ENCODE measurements at places on chromosomes 2 and 18.

DNA sequence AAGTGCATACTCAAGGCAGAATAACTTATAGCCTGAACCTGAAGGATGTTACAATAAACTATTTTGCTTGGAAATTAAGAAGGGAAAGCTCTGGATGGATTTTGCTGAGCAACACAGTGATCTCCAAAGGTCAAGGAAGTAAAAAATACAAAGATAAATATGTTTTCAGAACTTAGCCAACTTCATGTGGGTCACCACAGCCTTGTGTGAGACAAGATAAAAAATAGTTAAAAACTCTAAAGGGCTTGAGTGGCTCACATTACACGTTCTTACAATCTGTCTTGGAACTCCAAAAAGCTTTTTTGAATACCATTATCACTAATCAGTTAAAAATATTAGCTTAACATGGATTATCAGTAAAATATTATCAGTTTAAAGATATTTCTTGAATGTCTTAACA is 28.9 kb upstream of the MTX2 start:
- DNase-seq = no peak

- no peak for DNase-seq
Measured at GRCh38 chr2:225120186-225120585, 77.9 kb upstream of the DOCK10 start.

- no peak for DNase-seq
Measured at GRCh38 chr2:174333372-174334277, 1.1 kb upstream of the SP9 start.

DNA sequence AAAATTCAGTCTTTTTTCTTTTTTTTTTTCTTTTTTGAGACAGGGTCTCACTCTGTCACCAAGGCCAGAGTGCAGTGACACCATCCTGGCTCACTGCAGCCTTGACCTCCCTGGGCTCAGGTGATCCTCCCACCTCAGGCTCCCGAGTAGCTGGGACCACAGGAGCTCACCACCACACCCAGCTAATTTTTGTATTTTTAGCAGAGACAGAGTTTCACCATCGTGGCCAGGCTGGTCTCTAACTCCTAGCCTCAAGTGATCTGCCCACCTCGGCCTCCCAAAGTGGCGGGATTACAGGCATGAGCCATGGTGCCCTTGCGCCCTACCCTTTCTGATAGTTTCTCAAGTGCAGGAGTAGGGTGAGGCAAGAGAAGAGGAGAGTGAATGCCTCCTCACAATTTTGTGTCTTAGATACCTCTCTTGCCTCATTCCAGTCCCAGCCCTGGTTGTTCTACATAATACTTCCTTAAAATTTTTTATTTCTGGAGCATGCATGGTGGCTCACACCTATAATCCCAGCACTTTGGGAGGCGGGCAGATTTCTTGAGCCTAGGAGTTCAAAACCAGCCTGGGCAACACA is 68.2 kb upstream of the CAB39 start:
- no peak for DNase-seq

DNA sequence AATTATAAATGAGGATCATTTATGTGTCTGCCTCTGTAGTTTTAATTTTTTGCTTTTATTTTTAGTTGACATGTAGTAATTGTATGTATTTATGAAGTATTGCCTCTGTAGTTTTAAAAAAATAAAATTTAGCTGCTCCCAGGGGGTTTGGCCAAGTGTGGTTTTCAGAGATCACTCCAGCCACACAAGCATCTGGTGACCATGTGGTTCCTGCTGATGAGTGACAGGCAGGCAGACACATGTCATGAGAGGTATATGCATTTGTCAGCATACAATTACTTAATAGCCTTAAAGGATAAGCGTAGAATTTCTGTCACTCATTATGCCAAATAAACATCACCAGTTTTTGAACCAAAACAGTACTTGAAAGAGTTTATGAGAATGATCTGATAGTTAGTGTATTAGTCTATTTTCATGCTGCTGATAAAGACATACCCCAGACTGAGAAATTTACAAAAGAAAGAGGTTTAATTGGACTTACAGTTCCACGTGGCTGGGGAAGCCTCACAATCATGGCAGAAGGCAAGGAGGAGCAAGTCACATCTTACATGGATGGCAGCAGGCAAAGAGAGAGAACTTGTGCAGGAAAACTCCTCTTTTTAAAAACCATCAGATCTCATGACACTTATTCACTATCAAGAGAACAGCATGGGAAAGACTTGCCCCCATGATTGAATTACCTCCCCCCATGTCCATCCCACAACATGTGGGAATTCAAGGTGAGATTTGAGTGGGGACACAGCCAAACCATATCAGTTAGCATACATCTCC is 29.6 kb downstream of the MREG start:
- no peak for DNase-seq

GRCh38 chr2:52072949-52073348 is 1041.0 kb upstream of the NRXN1 start:
- DNase-seq = no peak

DNA sequence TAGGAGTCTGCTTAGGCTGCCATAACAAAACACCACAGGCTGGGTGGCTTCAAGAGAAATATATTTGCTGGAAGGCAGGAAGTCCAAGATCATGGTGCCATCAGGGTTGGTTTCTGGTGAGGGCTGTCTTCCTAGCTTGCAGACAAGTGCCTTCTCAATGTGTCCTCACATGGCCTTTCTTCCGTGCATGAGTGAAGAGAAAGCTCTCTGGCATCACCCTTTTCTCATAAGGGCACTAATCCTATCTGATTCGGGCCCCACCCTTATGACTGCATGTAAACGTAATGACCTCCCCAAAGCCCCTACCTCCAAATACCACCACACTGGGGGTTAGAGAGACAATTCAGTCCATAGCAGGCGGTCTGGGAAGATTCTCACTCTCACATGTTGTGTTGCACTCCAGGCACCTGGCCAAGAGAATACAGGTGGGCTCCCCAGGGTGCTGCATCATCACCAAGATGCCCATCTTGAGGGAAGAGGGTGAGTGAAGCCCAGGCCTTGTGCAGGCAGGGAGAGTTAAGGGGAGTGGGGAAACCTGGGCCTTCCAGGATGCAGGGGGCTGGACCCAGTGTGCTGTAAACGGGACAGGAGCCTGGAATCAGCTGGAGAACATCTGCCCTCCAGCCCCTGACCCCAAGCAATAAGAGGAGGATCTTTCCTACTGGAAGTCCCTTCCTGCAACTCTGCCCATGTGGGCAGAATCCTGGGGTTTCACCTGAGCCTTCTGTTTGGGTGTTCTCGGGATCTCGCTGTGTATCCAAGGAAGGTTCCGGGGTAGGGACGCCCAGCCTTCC is 10.2 kb downstream of the CATIP start:
- no peak for DNase-seq

GRCh38 chr18:9000733-9001132 is 101.8 kb upstream of the NDUFV2 start:
- DNase-seq = no peak

- DNase-seq = no peak
Measured at GRCh38 chr2:168698969-168699368, 103.5 kb upstream of the NOSTRIN start.

DNA sequence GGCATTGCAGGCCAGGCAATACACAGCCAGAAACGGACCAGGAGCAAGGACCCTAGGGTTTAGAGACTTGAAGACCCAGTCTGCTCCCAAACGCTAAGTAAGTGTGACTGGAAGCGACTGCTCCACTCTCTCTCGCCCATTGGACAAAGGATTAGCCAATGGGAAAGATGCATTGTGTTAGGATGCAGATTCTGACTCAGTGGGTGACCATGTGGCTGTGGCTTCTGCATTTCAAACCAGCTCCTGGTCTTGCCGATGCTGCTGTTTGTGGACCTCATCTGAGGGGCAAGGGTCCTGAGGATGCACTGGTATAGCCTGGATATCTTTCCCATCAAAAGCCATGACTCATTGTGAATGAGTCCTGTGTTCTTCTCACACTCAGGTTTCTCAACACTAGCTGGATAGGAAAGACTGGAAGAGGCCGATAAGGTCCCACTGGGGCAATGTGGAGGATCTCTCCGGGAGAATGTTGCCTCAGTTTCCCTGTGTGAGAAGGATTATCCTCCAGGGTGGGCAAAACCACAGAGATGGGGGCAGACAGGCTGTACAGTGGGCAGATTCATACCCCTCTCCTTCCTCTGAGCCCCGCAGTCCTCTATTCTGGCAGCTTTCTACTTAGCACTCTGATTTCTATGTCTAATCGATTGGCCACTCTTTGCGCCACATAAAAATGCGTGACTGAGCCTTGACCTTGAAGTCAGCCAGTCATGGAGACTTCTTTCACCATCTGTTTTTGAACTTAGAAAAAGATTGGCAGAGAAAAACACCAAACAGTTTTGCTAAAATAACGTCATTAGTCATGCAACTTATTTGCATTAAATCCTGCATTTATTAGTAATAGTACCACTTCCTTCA is 257.1 kb downstream of the PRKCE start:
- no peak for DNase-seq

GRCh38 chr18:379681-380330 is 112.0 kb upstream of the THOC1 start:
- DNase-seq = peak; percentile 82

DNA sequence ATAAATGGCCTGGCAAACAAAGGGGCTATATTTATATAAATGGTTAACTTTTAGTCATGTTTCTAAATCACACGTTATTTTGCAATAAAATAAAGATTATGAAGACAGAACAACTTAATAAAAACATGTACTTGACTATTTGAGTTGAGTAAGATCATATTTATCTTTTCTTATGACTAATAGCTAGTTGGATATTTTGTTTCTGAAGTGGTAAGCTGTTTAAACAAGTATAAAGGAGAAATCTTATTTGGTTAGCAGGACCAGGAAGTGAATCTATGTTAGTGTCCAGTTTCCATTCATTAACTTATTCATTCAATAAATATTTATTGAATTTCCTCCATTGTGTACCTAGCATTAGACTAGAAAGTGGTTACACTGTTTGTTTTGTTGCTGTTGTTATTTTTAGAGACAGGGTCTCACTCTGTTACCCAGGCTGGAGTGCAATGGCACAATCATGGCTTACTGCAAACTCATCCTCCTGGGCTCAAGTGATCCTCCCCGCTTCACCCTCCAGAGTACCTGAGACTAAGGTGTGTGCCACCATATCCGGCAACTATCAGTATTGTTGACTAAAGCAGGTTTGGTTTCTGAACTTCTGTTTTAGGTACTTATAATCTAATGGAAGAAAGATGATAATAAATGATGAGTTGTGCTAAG is 312.6 kb downstream of the DPP10 start:
- no peak for DNase-seq

GRCh38 chr2:1032030-1032429 is 81.4 kb downstream of the SNTG2 start:
- no peak for DNase-seq

GRCh38 chr2:160388464-160389263 is 104.9 kb downstream of the RBMS1 start:
- no peak for DNase-seq

DNA sequence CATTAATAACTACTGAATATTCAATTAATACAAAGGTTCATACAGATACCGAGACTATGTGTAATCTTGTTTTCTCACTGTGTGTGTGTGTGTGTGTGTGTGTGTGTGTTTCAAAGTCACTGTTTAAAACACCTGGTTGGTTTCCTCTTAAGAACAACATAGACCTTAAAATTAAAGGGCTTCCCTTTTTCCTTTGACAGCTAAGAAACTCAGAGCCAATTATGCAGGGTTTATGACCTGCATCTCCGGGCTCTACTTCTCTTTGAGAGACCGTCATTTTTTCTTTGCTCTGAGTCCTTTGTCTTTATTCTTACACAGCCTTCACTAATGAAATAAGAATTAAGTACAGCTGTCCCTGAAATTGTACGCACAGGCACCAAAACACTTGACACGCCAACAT is 145.6 kb downstream of the HDAC4 start:
- no peak for DNase-seq

DNA sequence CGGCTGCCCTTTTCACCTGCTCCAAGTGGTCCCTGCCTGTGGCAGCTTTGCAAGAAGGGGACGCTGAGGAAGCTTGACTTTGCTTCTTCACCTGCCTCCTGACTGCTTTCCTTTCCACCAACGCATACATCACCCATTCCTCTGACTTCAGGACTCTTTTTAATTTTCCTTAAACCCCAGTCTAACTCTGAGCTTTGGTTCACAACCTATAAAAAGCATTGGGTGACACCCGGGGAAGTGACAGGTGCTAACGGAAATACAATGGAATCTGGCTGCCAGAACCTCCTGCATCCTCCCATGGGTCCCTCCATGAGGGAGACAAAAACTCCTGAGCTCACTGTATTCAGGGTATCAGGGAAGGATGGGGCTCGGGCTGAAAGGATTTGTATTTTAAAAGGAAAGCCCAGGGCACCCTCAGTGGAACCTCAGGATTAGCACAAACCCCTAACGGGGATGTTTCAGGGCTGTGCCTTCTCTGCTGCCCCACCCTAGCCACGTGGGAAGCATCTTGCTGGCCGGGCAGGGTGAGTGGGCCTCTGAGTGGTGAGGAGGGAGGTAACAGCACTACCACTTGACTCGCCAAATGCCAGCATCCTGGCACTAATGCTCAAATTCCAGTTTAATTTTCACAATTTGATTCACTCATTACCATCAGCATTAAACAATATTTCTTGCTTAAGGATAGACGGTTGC is 284.8 kb downstream of the CELF4 start:
- no peak for DNase-seq

DNA sequence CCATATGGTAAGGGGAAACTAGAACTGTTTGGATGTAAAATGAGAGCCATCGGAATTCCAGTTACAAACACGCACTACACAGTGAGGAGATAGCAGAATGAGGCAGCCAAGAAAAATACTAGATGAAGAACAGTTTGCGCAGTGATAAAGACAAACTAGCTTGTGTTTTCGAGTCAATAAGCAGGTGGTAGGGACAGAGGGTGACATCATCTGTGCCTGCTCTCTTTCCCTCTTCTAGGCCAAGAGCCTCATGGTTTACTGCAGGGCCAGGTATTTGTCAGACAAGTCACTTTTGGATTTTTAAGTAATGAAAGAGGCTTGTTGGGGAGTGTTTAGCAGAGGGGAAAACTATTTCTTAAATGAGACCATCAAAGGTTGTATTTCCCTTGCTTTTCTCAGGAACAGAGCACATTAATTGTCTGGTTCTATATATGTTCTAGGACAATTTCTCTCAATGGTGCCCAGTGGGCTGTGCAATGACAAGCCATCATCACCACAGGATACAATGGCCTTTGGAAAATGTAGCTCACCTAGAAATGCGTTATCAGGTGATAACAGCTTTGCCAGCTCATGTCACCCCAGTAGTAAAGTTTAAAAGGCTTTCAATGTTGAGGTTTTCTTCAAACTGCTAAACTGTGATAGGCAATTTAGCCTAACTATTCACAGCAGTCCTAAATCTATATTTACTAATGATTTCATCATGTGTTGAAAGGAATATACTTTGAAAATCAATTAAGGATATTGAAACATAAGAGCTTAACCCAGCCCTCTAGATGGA is 1210.3 kb upstream of the ZEB2 start:
- DNase-seq = no peak

- DNase-seq = no peak
Measured at GRCh38 chr2:130836501-130837174, at the start of gene ARHGEF4. ARHGEF4 (plus strand) TSS chr2:130836914; CDS start chr2:130836954, 40 bp downstream.
